ENCODE measurements at places on chromosomes 2 and 18.

DNA sequence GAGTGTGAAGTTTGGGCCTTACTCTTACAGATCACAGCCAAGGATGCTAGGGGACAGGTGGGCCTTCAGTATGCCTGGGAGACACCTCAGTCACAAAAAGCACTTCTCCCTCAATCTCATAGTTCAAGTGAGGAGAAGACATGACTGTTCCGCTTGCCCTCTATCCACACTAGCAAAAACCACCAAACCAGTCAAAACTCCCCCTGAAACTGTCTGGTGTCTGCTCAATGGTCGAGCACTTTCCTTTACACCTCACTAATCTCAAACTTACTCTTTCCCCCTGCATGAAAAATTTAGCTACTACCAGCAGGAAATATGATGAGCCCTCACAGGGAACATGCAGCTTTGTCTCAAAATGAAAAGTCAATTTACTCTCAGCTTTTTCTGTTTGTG, 232.2 kb downstream of the TRIB2 start:
- DNase-seq: no peak

- no peak for DNase-seq
Observed at GRCh38 chr2:131052741-131053263, 40.5 kb downstream of the FAM168B start.

GRCh38 chr2:142130111-142131009, 456 bp downstream of the LRP1B start:
- no peak for DNase-seq

DNA sequence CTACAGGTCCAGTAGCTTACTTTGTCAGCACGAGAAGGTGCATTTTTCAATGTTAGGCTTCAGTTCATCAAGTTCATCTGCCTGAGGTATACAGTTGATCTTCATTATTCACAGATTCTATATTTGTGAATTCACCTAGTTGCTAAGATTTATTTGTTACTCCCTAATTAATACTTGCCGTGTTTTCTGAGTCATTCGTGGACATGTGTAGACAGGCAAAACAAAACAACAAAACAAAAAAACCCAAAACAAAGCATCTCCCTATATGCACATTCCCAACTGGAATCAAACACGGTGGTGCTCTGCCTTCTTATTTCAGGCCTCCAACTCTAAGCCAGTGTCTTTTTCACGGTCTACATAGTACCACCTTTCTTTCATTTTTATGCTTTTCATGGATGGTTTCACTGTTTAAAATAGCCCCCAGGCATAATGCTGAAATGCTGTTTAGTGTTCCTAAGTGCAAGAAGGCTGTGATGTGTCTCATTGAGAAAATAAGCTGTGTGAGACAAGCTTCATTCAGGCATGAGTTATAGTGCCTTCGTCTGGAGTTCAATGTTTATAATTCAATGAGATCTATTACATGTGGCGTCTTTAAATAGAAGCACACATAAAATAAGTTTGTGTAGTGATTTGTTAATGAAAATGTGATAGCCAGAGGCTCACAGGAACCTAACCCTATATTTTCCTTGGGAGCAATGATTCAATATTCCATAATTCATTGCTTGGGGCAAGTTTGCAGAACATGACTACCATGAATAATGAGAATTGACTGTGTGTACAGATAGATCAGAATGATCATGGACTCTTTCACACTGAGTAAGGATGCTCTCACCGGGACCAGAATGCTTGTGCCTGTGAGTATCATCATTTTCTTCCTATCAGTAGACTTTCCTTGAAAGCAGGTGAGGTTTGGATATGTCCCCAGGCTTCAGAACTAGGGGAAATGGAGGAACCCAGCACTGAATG, 24.6 kb downstream of the ITGB6 start:
- no peak for DNase-seq

DNA sequence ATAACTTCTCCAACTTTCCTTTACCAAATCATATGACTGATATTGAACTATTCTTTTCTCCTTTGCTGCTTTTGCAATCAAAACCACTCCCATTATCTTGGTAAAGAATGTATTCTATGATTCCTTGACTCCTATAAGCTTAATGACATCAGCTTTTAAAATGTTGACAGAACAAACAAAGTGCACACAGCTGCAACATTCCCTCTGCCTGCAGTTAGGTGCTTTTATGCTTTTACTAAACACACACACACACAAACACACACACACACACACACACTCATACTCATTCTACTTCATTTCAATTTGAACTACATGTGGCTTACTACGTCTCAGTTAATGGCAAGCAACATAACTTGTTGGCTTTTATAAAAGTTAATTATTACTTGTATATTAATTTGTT, 946.6 kb downstream of the DPP10 start:
- DNase-seq: no peak

DNA sequence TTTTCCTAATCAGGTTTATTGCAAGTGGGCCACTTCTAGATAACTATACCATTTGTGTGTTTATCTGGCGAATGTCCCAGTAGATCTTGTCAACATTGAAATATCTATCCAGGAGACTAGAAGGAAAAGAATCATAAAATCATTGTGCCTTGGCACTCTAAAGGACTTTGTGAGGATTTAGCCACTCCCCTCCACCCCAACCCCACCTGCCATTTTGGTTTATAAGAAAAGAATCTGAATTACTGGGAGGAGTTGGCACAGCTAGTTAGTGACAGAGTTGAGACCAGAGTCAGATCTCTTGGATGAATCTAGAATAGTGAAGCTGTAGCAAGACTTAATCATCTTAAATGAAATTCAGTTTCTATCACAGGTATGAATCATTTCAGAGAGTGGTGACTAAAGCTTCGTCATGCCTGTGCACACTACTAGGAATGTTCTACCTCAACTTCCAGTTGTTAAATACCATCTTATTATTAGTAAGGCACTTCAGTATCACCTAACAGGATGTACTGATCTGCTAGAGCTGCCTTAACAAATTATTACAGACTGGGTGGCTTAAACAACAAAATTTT, 212.7 kb upstream of the SLC14A2 start:
- DNase-seq: peak; percentile 2

DNA sequence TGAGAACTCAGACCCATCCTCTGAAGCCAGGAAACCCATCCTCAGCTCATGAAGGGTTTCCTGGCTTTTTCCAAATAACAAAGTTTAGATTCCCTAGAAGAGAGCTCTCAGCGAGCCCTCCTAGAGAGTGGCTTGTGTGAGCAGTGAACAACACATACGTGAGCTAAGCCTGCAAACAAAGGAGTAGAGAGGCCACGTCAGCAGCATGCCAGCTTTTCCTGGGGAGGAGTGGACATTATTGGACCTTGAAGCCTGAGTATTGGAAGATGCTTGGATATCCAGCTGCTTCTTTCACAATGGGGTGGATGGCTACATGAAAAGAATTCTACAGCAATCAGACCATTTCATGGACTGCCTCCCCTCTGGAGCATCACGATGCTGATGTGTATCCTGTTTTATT, 21.1 kb downstream of the KIF5C start:
- no peak for DNase-seq

GRCh38 chr2:6866275-6866671, 566 bp upstream of the CMPK2 start:
- peak; percentile 43 for DNase-seq

DNA sequence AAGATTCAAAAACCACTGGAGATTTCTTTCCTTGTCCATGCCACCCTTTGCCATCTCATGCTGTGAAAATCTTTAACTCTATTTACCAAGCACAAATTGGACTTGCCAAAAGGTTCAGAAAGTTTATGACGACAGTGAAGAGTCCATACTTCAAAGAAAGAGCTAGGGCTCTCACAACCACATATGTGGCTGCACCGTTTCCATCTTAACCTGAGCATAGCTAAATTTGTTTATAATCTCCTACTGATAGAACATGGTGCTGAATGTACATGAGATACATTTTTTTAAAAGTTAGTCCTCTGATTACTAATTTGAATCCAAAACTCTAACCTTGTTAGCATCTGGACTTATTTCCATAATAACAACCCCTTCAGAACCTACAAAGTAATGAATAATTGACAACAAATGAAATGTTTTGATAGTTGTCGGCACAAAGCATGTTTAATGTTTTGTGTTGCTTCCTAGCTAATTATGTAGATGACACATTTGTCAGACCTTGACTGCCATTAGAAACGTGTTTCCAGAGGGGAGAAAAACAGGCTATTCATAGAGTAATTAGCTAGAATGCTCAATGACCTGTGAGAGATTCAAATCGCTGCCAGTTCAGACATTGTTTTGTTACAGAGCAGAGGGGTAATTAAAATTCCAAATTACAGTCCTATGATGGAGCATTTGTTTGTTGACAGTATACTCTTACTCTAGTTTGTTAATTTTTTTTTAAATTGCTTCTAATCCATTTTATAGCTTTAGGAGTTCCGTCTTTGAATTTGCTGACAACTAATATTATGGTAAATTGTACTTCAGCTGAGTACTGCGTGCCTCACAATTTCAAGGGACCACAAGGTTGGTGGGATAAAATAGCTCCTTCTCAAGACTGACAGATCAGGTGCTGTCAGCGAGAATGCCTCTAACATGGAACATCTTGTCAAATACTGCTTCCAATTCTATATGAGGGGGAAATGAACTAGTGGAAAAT, 31.8 kb downstream of the ARHGAP15 start:
- no peak for DNase-seq

- no peak for DNase-seq
Observed at GRCh38 chr2:48161628-48162027, 255.3 kb upstream of the FBXO11 start.

- DNase-seq: no peak
Observed at GRCh38 chr2:35857498-35857897, 498.1 kb upstream of the CRIM1 start.

DNA sequence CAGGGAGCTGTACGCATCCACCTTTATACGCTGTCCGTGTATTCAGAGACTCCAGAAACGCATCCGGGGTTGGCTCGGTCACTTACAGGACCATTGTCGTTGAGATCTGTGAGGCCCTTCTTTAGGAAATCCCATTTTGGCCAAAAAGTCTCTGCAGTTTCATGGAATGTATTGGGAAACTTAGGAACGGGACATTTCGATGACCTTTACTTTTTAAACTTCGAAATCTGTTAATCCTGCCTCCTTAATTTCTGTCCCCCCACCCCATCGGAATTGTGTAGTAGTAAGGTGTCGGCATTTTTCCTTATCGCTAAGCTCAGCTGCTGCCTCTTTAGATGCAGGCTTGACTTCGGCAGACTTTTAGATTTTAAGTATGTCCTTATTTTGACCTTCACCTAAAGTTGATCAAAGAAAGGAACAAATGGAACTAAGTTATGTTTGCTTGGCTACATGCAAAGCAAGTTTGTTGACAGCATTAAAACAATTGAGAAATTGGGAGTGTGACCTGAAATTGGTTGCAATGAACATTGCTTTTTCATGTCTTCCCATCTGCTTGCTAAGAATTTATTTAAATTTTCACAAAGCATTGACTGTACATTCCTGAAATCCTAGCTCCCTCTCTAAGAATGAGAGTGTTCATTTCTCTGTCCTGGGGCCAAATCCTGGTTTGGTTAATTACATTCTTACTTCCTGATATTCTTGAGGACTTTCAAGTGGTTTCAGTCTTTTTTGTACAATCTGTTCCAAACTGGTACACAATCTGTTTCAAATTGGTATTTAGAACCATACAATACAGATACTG, 884 bp upstream of the RAPH1 start:
- DNase-seq: no peak

GRCh38 chr2:114728372-114728771, 285.9 kb downstream of the DPP10 start:
- no peak for DNase-seq

- no peak for DNase-seq
Observed at GRCh38 chr2:176089843-176090395, 2.6 kb upstream of the HOXD13 start.

DNA sequence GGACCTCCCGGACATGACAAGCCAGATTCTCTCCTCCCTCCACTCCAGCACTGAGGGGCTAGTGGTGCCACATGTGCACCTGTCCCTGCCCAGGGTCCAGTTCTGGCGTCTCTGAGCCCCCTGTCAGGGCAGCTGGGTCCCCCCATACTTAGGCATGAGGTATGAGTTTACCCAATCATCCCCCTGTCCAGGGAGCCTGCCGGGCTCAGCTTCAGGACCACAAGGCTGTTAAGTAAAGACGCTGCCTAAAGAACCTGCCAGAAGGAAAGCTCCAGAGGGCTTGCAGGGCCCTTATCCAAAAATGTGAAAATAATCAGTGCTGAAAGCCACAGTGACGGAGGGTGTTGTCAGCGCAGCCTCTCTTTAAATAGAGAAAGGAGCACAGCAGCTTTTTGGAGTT, 40.0 kb downstream of the SH3BP4 start:
- no peak for DNase-seq

GRCh38 chr2:241947876-241948275, 78.3 kb downstream of the RTP5 start:
- no peak for DNase-seq

- no peak for DNase-seq
Observed at GRCh38 chr18:12750715-12751502, 48.1 kb downstream of the PSMG2 start.

- no peak for DNase-seq
Observed at GRCh38 chr18:23012249-23012648, 79.1 kb downstream of the RBBP8 start.

GRCh38 chr2:105640246-105640645, 104.5 kb upstream of the NCK2 start:
- DNase-seq: no peak

- no peak for DNase-seq
Observed at GRCh38 chr2:43538034-43538670, 57.7 kb downstream of the THADA start.

GRCh38 chr2:150208689-150209088, 278.8 kb downstream of the RND3 start:
- no peak for DNase-seq

GRCh38 chr18:37956902-37957301, 391.3 kb upstream of the CELF4 start:
- DNase-seq: no peak

DNA sequence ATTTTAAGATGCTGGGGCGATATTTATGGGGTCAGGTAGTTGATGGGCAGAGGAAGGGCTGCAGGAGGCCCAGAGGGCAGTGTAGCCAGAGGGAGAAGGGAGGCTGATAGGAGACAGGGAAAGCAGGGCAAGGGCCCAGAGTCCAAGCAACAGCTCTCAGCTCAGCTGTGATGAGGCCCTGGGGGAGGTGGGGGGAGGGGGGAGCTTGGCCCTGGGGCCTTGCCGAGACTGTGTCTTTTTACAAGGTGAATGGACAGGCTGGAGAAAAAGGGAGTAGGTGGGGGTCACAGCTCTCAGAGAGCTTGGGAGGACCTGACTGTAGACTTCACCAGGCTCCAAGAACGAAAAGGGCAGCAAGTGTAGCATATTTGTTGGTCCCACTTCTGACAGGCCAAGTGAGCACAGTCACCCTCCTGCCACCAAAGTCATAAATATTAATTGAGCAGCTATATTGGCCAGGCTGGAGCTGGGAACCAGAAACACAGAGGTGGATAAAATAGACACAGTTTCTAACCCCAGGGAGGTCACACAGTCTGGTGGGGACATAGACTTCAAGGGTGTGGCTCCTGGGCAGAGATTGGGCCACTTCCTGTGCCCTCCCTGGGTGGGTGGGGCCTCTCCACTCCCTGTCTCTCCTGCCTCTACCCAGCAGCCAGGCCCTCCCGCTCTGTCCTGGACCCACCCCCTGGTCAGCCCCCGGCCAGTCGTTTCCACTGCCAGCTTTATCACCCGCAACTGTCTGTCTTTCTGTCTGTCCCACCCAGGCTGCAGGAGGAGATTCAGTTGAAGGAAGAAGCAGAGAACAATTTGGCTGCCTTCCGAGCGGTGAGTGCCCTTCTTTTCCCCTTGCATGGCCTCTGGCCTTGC, 1.4 kb downstream of the DES start:
- DNase-seq: no peak
